ENCODE measurements at places on chromosomes 12 and 14.

DNA sequence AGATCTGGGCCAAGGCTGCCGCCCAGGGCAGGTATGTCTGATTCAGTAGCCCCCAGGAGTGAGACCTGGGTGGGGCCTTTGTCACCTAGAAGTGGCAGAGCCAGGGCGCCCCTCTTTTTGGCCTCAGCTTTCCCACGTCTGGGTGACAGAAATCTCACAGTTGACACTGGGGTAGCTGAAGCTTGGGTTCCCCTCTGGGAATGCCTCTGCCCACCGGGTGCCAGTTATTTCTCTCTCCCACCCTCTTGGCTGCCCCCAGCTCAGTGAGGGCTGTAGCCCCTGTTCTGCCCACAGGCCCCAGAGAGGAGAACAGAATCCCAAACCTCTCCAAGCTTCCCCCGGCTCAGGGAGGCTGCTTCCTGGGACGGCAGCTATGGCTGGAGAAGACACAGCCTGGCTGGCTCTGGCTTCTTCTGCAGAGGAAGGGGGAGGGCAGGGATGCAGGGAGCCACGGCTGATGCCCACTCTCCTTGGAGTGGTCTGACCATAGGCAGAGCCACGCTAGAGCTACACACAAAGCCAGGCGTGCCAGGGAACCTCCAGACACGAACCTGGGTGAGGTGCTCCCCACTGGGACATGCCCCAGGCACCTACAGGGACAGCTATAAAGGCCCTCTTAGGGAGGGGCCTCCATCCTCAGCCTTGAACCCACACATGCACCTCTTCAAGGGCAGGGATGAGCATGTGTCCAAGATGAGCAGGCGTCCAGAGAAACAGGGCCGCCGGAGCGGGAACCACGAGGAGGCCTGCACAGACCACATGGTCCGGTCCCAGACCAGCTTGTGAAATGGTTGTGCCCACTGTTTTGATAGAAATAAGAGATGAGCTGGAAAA, 51.7 kb downstream of the BEGAIN start:
- DNase-seq: no peak

DNA sequence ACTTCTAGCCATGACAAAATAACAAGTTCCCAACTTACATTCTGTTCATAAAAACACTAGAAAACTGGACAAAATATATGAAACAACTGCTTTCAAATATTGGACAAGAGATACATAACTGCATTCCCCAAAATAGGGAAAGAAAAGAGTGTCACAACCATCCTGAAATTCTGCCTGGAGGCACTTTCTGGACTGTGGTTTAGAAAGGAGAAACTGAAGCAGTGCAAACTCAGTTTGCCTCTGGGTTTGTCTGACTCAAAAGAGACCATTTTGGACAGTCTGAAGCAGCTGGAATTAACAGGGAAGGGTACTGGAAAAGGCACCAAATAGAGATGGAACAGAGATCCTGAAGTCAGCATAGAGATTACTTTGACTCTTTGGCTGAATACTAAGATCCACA, 11.3 kb upstream of the SYT1 start:
- DNase-seq: no peak

DNA sequence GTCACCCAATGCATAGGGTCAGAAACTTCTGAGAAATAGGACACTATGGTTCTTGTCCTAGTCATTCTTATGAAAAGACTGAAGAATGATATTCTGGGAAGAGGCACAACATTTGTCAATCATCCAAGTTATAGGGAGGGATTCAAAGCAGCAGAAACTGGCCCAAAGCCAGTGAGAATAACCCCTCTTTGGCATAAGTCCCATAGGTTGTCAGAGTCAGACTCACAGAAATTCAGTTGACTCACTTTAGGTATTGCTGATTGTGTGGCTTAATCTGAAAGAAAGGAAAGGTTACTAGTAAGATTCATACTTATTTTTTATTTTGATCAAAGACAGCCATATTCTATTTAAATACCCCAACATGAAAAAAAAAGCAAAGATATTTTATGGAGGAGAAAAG, 151.0 kb downstream of the SRGAP1 start:
- DNase-seq: no peak

DNA sequence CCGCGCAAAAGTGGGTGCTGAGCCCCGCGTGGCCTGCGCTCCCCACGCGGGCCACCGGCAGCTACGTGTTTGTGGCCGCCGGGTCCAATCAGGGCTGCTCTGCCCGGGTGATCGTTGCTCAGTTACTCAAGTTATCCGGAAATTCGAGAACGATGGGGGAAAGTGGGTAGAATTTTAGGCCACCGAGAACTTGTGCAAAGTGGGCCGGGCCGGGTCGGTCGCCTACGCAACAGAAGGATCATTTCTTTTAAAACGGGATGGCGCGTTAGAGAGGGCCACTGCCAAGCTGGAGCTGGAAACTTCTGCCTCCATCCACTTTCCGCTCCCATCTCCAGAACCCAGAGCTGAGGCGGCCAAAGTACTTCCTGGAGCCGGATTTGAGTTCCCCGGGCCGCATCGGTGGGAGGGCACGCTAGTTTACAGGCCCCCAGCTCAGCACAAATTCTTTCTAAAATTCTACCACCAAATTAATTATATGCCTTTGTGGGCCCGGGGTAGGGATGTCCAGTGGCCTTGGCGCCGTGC, 3.5 kb downstream of the RFX4 start:
- no peak for DNase-seq

DNA sequence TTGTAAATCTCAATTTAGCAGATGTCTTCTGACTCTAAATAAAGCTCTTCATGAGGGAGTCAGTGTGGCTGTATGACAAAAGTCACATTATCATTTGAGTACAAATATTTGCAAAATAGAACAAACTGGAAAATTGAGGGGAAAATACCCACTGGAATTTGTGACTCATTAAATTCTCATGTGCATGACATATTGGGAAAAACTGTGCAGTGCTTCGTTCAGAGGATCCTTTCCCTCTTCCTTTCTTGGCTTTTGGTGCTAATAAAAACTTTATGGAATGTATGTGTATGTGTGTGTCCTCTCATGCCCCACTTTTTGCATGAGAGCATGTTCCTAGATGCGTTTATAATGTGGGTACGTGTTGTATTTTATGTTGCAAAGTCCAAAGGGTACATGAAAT, 267.8 kb downstream of the KTN1 start:
- no peak for DNase-seq

DNA sequence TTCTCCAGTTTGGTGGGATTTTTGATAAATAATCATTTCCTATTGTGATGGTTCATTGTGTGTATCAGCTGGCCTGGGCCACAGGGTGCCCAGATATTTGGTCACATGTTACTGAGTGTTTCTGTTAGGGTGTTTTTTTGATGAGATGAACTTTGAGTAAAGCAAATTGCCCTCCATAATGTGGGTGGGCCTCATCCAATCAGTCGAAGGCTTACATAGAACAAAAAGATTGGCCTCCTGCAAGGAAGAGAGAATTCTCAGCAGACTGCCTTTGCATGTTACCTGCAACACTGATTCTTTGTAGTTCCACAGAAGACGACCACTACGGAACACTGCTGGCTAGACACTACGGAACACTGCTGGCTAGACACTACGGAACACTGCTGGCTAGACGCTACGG, 441.6 kb downstream of the GLT1D1 start:
- DNase-seq: no peak

GRCh38 chr12:16833376-16834015, 227.5 kb upstream of the LMO3 start:
- no peak for DNase-seq

- DNase-seq: no peak
Measured at GRCh38 chr12:51450806-51451205, 26.2 kb downstream of the SLC4A8 start.

GRCh38 chr12:51821440-51822260, 26.9 kb downstream of the FIGNL2 start:
- no peak for DNase-seq

GRCh38 chr14:30005114-30005808, 77.6 kb upstream of the PRKD1 start:
- peak; percentile 19 for DNase-seq

GRCh38 chr12:116968986-116969385, 58.2 kb downstream of the FBXW8 start:
- DNase-seq: no peak

GRCh38 chr12:91513313-91513712, 330.7 kb upstream of the DCN start:
- no peak for DNase-seq

All from cerebellar cortex (tissue), 1 donor.